ENCODE measurements at places on chromosomes 7 and 10.

DNA sequence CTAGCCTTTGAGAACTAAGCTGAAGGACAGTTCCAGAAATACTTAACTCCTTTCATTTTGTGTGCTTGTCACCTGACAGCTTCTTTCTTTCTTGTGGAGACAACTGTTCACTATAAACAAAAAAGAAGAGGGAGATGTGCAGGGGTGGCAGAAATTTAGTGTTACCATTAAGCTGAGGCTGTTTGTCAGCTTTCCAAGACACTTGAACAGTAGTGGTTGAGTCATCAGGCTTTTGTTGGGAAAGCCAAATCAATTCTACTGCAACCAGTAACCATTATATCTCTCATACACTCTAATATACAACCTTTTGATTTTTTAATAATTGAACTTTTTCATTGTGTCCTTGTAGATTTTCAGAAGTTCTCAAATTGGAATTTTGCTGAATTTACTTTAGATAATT is 75.3 kb downstream of the POLL start:
- no peak for DNase-seq

DNA sequence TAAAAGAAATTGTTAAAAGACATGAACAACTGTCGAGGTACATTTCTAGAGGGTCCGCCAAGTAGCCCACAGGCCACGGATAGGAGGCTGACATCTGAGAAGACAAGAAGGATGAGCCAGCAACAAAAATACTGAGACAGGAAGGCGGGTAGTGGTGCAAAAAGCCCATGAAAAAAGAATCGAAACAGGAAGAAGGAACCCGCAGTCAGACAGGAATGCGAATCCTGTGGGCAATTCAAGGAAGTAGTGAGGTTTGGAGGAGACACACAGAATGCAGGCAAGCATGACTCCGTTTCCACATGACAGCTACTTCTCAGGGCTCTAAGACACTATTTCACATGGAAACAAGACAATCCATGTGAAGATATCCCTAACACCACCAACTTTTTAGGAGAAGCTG is 125.2 kb downstream of the DOCK4 start:
- DNase-seq: no peak

DNA sequence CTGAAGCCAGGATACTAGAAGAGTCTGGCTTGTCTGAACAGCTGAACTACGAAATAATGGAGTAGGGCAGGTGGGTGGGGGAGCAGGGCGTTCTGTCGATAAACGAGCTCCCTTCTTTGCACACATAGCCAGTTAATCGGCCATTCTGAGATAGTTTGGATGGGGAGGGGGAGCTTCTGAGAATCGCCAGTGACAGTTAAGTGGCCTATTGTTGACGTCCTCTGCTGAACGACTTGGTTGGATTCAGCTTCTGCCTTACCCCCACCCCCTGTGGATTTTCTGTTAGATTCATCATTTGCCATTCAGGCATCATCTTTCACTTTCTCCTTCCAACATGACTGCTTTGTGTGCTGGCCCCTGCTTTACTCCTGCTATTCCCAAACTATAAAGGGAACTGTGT is 520 bp downstream of the CPA5 start:
- no peak for DNase-seq

- no peak for DNase-seq
Measured at GRCh38 chr10:5774987-5775620, 38.1 kb downstream of the GDI2 start.

DNA sequence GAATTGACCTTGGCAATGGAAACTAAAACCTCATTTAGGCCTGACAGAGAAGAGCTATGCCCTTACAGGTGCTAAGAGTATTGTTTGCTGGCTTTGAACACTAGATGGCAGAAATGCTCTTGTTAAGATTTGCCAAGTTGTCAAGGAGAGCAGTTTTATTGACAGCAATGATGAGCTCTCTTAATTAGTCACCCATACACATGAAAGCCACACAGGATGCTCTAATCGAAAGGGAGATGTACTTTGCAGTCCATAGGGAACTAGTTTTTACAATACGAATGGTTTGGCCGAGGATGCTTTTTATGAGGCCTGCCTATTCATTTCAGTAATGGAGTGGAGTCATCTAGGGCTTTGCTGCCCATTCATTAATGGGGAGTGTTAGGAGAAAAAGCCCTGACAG is 45.4 kb upstream of the MBL2 start:
- no peak for DNase-seq

GRCh38 chr7:79513261-79513660 is 59.8 kb upstream of the MAGI2 start:
- no peak for DNase-seq

- no peak for DNase-seq
Measured at GRCh38 chr7:122438006-122438405, 133.5 kb upstream of the FEZF1 start.

Data from dorsolateral prefrontal cortex (tissue), 122 donors.